ENCODE measurements at places on chromosomes 7 and 10. TPM values are rescaled to one million over a fixed set of nuclear protein-coding genes. Genes with fewer than 3 reads are reported as not detected.

DNA sequence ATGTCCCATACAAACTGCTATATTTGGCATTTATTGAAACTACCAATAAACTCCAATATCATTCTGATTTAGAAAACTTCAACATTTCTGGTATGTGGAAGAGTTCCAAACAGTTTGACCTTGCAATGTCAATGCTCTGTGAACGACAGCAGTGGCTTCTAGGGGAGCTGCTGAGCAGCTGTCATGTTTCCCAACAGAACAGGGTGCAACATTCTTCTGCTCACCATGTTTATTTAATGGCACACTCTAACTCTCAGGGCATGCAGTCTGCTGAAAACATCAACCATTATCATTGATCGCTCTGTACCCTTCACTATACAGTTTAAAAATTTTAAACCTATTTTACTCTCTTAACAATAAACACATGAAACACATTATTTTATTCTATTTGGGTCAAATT, 25.9 kb downstream of the LMOD2 start:
- DNase-seq, result no peak

GRCh38 chr10:60137292-60137992, 231.1 kb upstream of the CCDC6 start:
- DNase-seq, result no peak

NUTM2B gene
- 1.3 TPM for polyA plus RNA-seq

- DNase-seq, result no peak
These were observed 40.9 kb upstream of the MTPN start for GRCh38 chr7:136018104-136018503.

NME8 gene
- polyA plus RNA-seq, result 0.04 TPM

FAM25A gene
- polyA plus RNA-seq, result not detected

- DNase-seq, result peak; percentile 25
These were observed 55.0 kb downstream of the LRRC4 start for GRCh38 chr7:127976056-127976737.

SLC13A1 gene
- 1.7 TPM for polyA plus RNA-seq

- DNase-seq, result no peak
These were observed 89.4 kb downstream of the SH3PXD2A start for GRCh38 chr10:103765981-103766380.

KCNMA1 gene
- polyA plus RNA-seq, result 19.6 TPM

DNA sequence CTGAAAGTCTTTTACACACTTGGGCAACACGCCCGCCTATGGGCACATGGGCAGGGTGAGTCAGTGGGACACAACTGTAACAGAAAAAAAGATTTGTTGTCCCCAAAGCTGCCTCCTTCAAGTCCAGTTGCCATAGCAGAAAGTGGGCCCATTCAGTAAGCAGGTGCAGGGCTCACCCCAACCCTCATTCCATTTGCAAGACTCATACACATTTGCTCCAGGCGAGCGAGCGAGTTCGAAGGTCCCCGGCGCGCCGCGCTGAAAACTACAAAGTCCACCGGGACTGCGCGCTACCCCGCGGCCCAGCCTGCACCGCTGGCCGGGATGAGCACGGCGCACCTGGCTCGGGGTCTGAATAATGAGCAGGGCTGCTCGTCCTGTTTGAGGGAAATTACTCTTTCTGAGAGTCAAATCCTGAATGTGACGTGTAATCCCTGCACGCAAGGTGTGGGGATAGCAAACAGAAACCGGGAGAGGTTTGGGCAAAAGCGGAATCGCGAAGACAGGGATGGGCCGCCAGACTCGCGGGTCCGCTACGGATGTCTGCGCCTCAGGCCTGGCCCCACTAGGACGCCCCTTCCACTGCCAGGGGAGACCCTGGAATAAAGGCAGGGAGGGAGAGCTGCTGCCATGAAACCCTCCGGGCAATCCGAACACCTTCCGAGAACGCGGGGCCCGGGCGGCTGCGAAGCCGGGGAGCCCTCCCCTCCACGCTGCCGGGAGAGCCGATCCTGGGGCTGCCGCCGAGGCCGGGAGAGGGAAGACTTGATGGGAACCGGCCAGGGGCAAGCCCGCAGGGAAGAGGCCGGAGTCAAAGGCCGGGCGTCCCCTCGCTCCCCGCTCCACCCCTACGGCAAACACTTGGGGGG, 982 bp downstream of the COBL start:
- peak; percentile 90 for DNase-seq

- no peak for DNase-seq
These were observed 498.3 kb downstream of the GFRA1 start for GRCh38 chr10:115774721-115775120.

GRCh38 chr7:35036361-35037171, 719 bp downstream of the DPY19L1 start:
- peak; percentile 33 for DNase-seq

GRCh38 chr7:137844677-137845425, 1.9 kb downstream of the DGKI start:
- DNase-seq, result no peak

DNA sequence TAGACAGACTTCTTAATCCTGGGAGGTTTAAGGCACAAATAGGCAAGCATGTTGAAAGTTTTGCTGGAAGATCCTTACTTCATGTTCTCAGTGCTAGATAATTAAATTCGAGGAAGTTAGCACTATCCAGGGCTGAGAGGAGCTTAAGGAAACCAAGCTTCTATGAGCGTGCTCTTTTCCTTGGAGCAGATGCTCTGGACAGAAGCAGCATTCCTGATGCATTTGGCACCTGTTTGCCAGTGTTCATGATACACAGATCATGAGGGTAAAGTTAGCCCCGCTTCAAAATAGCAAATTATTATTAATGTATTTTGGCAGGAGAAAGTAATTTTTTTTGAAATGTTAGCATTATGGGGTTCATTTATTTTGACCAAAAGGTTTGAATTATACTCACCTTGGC, 9.4 kb downstream of the HDAC9 start:
- DNase-seq, result no peak

GSTO2 gene
- polyA plus RNA-seq, result 35.7 TPM

INSYN2A gene
- polyA plus RNA-seq, result 0.57 TPM

EGR2 gene
- polyA plus RNA-seq, result 2.1 TPM

- no peak for DNase-seq
These were observed 643.1 kb upstream of the SEMA3D start for GRCh38 chr7:85829817-85830432.

LEP gene
- polyA plus RNA-seq, result 0.01 TPM

DNA sequence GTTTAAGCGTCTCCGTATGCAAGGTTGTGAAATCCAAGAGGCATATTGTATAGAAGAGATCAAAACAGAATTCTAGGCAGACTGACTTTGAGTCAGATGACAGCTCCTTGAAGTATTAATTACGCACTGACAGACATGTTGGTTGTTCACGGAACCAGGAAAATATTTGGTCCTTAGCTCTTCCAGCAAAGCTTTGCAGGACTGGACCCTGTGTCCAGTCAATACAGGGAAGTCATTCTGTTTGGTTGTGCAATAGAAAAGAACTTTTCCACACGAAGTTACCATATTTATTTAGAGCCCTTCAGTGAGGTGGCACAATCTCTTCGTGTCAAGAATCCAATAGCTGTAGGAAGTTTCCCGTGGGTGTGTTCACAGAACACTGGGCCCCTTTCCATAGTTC, 205.3 kb downstream of the ARHGAP21 start:
- no peak for DNase-seq

All from large intestine (tissue), 12 donors.